ENCODE measurements at places on chromosomes 13 and 19. TPM values are rescaled to one million over a fixed set of nuclear protein-coding genes. Genes with fewer than 3 reads are reported as not detected.
A peak's percentile ranks its signal among the peaks of the same experiment; 100 is the strongest.

- no peaks in the 10 kb centered on the region for H3K4me1 ChIP-seq
- no peak for DNase-seq
- no peaks in the 10 kb centered on the region for H3K36me3 ChIP-seq
- H3K4me3 ChIP-seq: no peak overlapping the region
- no peaks in the 10 kb centered on the region for H3K27me3 ChIP-seq
These were observed 10.6 kb upstream of the CYSLTR2 start for GRCh38 chr13:48643159-48643558.

DNA sequence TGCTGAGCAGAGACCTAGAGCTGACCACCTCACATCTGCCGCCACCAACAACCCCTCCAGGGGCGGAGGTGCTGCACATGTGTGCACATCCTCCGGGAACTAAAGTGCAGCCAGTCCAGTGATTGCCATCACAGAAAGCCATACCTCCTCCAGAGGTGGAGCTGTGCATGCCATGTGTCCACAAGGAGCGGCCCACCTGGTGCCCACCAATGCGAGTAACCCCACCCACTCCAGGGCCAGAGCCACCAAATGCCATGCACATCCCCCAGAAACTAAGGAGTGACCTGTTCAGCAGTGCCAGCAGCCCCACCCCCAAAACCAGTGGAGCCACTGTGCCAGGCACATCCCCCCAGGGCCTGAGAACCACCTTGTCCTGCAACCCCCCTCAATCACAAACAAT lies 557.9 kb downstream of the UQCRFS1 start:
- H3K27me3 ChIP-seq: no peaks in the 10 kb centered on the region
- no peaks in the 10 kb centered on the region for H3K36me3 ChIP-seq
- H3K27ac ChIP-seq: no peak overlapping the region
- no peak for DNase-seq

- H3K27me3 ChIP-seq: no peaks in the 10 kb centered on the region
- no peak for DNase-seq
- H3K36me3 ChIP-seq: peaks cover 18% of the 10 kb centered on the region
These were observed 68.2 kb downstream of the LATS2 start for GRCh38 chr13:20993211-20993610.

DNA sequence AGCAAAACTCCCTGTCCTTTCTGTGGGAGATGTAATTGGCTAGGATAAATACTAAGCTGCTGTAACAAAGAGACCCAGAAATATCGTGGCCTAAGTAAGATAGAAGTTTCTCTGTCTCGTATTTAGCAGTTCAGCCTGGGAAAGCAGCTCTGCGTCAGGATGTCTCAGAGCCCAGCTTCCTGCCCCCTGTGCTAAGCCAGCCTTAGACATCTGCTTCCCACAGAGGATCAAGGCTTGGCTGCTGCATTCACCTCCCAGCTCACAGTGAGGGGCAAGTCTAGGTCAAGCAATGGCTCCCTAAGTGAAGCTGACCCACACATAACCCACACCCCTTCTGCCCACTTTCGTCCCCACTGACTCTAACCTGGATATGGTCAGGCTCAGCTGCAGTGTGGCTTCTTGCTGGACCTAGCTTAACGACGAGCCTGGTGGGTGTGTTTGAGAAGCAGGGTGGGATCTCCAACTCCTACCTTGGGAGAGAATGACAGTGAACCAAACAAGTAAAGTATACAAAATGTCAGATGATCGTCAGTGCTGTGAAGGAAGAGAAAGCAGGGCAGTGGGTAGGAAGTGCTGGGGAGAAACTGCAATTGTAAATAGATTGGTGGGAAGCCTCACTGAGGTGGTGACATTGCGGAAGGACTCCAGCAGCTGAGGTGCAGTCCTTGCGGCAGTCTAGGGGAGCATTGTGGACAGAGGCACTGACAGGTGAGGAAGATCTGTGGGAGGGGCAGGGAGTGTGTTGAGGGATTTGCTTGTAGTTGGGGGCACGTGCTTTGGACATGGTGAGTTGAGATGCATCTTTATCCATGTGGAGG lies 82.9 kb downstream of the TNFRSF19 start:
- peak; percentile 15 for DNase-seq
- H3K27me3 ChIP-seq: peaks cover 20% of the 10 kb centered on the region
- H3K4me1 ChIP-seq: peaks cover 40% of the 10 kb centered on the region
- H3K4me3 ChIP-seq: peak overlapping the region; percentile 79

DNA sequence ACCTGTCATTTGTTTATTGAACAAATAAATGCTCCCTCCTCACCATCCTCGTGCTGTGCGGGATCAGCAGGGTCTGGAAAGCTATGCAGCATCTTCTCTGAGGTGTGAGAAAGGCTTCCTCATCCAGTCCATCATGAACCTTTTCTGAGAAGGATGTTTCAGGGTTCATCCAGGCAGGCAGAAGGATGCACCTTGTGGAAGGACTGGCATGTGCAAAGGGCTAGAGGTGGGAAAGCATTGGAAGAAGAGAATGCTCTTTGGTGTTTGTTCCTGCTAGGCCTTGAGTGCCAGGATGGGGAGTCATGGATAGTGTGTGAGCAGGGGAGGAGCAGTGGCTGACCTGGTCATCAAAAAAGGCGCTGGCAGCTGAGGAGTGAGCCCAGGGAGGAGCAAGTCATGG lies 6.6 kb downstream of the PALM start:
- DNase-seq: no peak
- H3K36me3 ChIP-seq: no peaks in the 10 kb centered on the region
- no peak overlapping the region for H3K27ac ChIP-seq
- H3K4me1 ChIP-seq: no peaks in the 10 kb centered on the region
- H3K27me3 ChIP-seq: peaks cover 22% of the 10 kb centered on the region
- no peak overlapping the region for H3K4me3 ChIP-seq

DNA sequence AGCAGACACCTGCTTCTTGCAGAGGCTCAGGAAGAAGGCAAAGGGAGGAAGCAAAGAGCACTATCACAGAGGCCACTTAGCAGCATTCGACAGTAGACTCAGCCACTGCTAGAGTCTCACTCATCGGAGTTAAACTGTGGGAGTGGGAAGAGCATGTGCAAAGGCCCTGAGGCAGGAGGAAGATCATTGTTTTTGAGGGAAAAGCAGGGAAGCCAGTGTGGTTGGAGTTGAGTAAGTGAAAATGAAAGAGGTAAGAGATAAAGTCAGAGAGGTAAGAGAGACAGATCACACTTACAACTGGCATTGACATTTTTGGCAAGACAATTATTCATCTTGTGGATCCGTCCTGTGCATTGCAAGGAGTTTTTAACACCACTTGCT lies 41.1 kb upstream of the CEACAM20 start:
- H3K4me3 ChIP-seq: no peak overlapping the region
- no peak overlapping the region for H3K27ac ChIP-seq
- H3K27me3 ChIP-seq: peaks cover 8% of the 10 kb centered on the region

- no peak overlapping the region for H3K27ac ChIP-seq
- no peak overlapping the region for H3K4me3 ChIP-seq
- H3K27me3 ChIP-seq: peaks cover 1% of the 10 kb centered on the region
- peaks cover 6% of the 10 kb centered on the region for H3K4me1 ChIP-seq
These were observed 5.2 kb upstream of the SRRM5 start for GRCh38 chr19:43606569-43607229.

DNA sequence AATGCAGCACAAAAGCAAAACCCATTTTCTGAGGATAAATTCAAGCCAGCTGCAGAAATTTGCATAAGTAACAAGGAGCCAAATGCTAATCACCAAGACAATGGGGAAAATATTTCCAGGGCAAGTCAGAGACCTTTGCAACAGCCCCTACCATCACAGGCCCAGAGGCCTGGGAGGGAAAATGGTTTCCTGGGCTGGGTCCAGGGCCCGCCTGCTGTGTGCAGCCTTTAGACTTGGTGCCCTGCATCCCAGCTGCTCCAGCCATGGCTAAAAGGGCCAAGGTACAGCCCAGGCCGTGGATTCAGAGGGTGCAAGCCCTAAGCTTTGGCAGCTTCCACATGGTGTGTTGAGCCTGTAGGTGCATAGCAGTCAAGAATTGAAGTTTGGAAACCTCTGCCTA lies 309.5 kb upstream of the SGCG start:
- peaks cover 2% of the 10 kb centered on the region for H3K27me3 ChIP-seq
- no peak overlapping the region for H3K4me3 ChIP-seq
- H3K27ac ChIP-seq: no peak overlapping the region

- H3K27ac ChIP-seq: peak overlapping the region; percentile 93
- peak overlapping the region; percentile 92 for H3K4me3 ChIP-seq
- DNase-seq: no peak
- peaks cover 85% of the 10 kb centered on the region for H3K4me1 ChIP-seq
- H3K27me3 ChIP-seq: peaks cover 4% of the 10 kb centered on the region
These were observed 65.6 kb upstream of the NPAS1 start for GRCh38 chr19:46953955-46954501.

GRCh38 chr19:3674784-3675543 lies 25.3 kb downstream of the PIP5K1C start:
- DNase-seq: no peak
- H3K27ac ChIP-seq: peak overlapping the region; percentile 77
- peaks cover 56% of the 10 kb centered on the region for H3K4me1 ChIP-seq
- H3K36me3 ChIP-seq: no peaks in the 10 kb centered on the region

GRCh38 chr13:112655913-112656312 lies 33.9 kb upstream of the ATP11A start:
- no peaks in the 10 kb centered on the region for H3K36me3 ChIP-seq
- DNase-seq: no peak
- H3K27me3 ChIP-seq: peaks cover 2% of the 10 kb centered on the region
- no peaks in the 10 kb centered on the region for H3K4me1 ChIP-seq
- H3K27ac ChIP-seq: no peak overlapping the region

- no peak overlapping the region for H3K4me3 ChIP-seq
- H3K4me1 ChIP-seq: peaks cover 27% of the 10 kb centered on the region
- no peak for DNase-seq
- peaks cover 14% of the 10 kb centered on the region for H3K36me3 ChIP-seq
- H3K27ac ChIP-seq: no peak overlapping the region
These were observed 16.9 kb upstream of the F2RL3 start for GRCh38 chr19:16871871-16872270.

DNA sequence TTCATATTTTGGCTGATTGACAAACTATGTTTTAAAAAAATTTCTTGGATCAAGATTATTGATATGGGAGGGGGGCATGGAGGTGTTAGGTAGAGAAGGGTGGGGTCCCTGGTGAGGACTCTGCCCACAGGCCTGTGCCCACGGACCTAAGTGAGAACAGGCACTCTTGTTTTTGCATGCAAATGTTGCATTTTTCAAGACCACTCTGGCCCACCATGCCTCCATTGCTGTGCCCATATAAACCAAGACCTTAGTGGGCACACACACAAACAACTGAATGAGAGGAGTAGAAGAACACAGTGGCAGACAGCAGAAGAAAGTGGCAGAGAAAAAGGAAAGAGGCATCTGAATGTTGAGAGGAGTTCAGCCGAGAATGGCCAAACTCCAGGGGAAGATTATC lies 69.6 kb upstream of the ZNF98 start:
- no peaks in the 10 kb centered on the region for H3K4me1 ChIP-seq
- H3K4me3 ChIP-seq: no peak overlapping the region
- no peak overlapping the region for H3K27ac ChIP-seq
- H3K27me3 ChIP-seq: no peaks in the 10 kb centered on the region

- DNase-seq: no peak
- H3K27ac ChIP-seq: no peak overlapping the region
- H3K4me1 ChIP-seq: no peaks in the 10 kb centered on the region
- no peaks in the 10 kb centered on the region for H3K27me3 ChIP-seq
- no peaks in the 10 kb centered on the region for H3K36me3 ChIP-seq
These were observed 290.4 kb downstream of the SLITRK6 start for GRCh38 chr13:85508683-85509329.

GRCh38 chr19:11359421-11359820 lies 4.2 kb downstream of the PLPPR2 start:
- no peak for DNase-seq
- no peaks in the 10 kb centered on the region for H3K36me3 ChIP-seq
- peaks cover 10% of the 10 kb centered on the region for H3K27me3 ChIP-seq

GRCh38 chr19:56372281-56372680 lies 21.1 kb downstream of the ZNF582 start:
- H3K4me1 ChIP-seq: peaks cover 25% of the 10 kb centered on the region
- H3K27me3 ChIP-seq: peaks cover 2% of the 10 kb centered on the region
- H3K36me3 ChIP-seq: peaks cover 54% of the 10 kb centered on the region

DNA sequence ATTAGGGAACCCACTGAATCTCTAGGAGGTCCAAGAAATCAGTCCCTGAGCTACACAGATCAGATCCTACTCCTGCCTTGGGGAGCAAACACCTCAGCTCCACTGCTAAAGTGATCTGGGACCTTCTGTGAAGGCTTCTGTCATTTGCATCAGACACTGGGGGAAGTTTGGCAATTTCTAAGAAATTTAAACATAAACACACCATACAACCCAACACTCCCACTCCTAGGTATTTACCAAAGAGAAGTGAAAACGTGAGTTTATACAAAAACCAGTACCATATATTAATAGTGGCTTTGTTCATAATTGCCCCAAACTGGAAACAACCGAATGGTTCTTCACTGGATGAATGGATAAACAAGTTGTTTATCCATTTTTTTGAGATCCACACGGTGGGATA lies 7.3 kb upstream of the TYROBP start:
- DNase-seq: no peak
- H3K27ac ChIP-seq: no peak overlapping the region
- no peaks in the 10 kb centered on the region for H3K4me1 ChIP-seq

GRCh38 chr13:28564030-28564429 lies 69.1 kb upstream of the FLT1 start:
- H3K27me3 ChIP-seq: peaks cover 8% of the 10 kb centered on the region
- H3K4me1 ChIP-seq: no peaks in the 10 kb centered on the region
- H3K27ac ChIP-seq: no peak overlapping the region
- no peak overlapping the region for H3K4me3 ChIP-seq
- no peak for DNase-seq

GRCh38 chr13:45626731-45627374 lies 11.3 kb upstream of the ERICH6B start:
- no peak for DNase-seq
- no peaks in the 10 kb centered on the region for H3K27me3 ChIP-seq
- H3K4me3 ChIP-seq: no peak overlapping the region
- no peak overlapping the region for H3K27ac ChIP-seq

GRCh38 chr13:41520660-41521630 lies 63.6 kb downstream of the RGCC start:
- H3K4me1 ChIP-seq: no peaks in the 10 kb centered on the region
- H3K36me3 ChIP-seq: no peaks in the 10 kb centered on the region
- peaks cover 4% of the 10 kb centered on the region for H3K27me3 ChIP-seq
- no peak overlapping the region for H3K4me3 ChIP-seq
- H3K27ac ChIP-seq: no peak overlapping the region

- peak overlapping the region; percentile 87 for H3K4me3 ChIP-seq
- H3K36me3 ChIP-seq: peaks cover 3% of the 10 kb centered on the region
- no peak for DNase-seq
- H3K4me1 ChIP-seq: peaks cover 29% of the 10 kb centered on the region
These were observed 595 bp downstream of the ZNF440 start for GRCh38 chr19:11814700-11815035.

CALR3 gene
- not detected for polyA plus RNA-seq

LILRB1 gene
- 9.1 TPM for polyA plus RNA-seq

ZNF229 gene
- not detected for polyA plus RNA-seq

GAS6 gene
- not detected for polyA plus RNA-seq

PDX1 gene
- polyA plus RNA-seq: not detected

LGALS7 gene
- not detected for polyA plus RNA-seq

GPC5 gene
- not detected for polyA plus RNA-seq

NLRP9 gene
- not detected for polyA plus RNA-seq

YIPF2 gene
- 24.7 TPM for polyA plus RNA-seq

DLL3 gene
- polyA plus RNA-seq: not detected

SIGLEC12 gene
- polyA plus RNA-seq: not detected
